ENCODE measurements at places on chromosomes 16 and 17.
A peak's percentile ranks its signal among the peaks of the same experiment; 100 is the strongest.

DNA sequence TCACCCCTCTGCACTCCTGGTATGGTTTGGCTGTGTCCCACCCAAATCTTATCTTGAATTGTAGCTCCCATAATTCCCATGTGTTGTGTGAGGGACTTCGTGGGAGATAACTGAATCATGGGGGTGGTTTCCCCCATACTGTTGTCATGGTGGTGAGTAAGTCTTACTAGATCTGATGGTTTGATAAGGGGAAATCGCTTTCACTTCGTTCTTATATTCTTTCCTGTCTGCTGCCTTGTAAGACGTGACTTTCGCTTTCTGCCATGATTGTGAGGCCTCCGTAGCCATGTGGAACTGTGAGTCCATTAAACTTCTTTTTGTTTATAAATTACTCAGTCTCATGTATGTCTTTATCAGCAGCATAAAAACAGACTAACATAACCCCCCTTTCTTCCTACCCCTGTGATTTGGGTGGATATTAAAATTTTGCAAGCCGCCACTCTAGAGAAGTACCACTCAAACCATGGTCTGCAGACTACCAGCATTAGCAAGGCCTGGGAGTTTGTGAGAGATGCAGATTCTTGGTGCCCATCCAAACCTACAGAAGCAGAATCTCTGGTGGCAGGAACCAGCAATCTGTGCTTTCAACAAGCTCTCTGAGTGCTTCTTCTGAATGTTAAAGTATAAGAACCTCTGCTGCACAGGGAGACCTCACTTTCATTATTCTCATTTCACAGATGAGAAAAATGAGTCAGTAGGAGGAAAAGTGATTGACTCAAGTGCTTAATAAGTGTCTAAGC, 999.5 kb upstream of the EEF2KMT start:
- no peak for DNase-seq

GRCh38 chr17:3921006-3921405, 4.7 kb upstream of the P2RX1 start:
- no peak for DNase-seq

DNA sequence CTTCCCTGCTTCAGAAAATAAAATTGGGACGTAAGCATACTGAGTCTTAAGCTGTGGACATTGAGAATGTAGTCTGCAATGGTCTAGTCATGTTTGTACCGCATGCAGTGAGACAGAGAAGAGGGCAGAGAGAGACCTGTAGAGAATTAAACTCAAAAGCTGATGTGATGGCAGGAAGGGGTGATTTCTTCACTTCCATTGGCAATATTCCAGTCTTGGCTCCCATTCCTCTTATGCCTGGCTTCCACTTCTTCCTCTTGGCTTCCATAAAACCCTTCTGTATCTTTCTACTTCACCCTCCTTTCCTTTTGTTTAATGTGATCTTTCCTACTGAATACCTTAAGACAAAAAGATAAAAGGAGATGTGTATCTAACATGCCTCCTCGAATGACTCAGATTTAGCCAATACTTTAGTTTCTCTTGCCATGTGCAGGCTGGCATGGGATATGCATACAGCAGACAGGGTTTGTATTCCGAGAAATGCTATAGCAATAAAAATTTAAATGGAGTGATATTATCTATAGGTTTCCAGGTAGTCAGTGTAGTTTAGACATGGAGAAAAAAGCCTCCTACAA, 423.1 kb upstream of the DYNLRB2 start:
- DNase-seq = no peak

- DNase-seq = peak; percentile 91
Observed at GRCh38 chr16:82832821-82833220, 206.1 kb downstream of the CDH13 start.

- DNase-seq = no peak
Observed at GRCh38 chr16:52203096-52203495, 343.8 kb downstream of the TOX3 start.

DNA sequence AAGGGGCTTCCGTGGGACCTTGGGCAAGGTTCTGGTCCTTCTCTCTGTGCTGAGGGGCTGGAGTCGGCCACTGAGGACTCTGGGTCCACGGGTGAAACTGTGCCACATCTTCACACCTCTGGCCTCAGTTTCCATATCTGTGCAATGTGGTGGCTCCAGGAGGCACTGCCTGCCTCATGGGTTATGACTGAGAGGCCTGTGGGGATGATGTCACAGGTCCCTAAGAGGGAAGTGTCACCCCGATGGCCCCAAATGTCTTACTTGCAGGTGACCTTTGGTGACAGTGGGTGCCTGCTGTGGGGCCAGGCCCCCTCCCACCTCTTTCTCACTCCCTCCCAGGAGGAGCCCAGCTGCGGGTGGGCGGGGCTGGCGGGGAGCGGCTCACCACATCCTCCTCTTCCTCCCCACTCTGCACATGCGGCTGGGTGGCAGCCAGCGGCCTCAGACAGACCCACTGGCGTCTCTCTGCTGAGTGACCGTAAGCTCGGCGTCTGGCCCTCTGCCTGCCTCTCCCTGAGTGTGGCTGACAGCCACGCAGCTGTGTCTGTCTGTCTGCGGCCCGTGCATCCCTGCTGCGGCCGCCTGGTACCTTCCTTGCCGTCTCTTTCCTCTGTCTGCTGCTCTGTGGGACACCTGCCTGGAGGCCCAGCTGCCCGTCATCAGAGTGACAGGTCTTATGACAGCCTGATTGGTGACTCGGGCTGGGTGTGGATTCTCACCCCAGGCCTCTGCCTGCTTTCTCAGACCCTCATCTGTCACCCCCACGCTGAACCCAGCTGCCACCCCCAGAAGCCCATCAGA, at the start of gene IL21R:
IL21R (plus strand) TSS at position 407 of the 801 bp plus-strand sequence. CDS start 27,898 bp downstream, outside the sequence.
- DNase-seq = peak; percentile 53

DNA sequence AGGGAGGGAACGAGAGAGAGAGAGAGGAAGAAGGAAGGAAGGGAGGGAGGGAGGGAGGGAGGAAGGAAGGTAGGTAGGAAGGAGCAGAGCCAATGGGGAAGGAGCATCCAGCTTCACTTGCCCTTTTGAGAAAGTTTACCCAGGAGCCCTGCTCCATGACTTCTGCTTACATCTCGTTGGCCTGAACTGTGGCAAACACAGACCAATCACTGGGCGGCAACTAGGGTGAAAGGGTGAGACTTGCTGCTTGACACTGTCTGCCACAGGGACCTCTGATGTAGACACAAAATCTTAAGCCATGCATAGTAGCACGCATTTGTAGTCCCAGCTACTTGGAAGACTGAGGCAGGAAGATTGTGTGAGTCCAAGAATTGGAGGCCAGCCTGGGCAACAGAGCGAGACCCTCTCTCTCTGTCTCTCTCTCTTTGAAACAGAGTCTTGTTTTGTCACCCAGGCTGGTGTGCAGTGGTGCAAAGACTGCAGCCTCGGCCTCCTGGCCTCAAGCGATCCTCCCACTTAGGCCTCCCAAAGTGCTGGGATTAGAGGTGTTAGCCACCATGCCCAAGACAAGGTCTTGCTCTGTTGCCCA, 19.5 kb upstream of the TUBG2 start:
- DNase-seq = no peak

GRCh38 chr17:35799942-35800341, 4.5 kb upstream of the MMP28 start:
- DNase-seq = peak; percentile 42

DNA sequence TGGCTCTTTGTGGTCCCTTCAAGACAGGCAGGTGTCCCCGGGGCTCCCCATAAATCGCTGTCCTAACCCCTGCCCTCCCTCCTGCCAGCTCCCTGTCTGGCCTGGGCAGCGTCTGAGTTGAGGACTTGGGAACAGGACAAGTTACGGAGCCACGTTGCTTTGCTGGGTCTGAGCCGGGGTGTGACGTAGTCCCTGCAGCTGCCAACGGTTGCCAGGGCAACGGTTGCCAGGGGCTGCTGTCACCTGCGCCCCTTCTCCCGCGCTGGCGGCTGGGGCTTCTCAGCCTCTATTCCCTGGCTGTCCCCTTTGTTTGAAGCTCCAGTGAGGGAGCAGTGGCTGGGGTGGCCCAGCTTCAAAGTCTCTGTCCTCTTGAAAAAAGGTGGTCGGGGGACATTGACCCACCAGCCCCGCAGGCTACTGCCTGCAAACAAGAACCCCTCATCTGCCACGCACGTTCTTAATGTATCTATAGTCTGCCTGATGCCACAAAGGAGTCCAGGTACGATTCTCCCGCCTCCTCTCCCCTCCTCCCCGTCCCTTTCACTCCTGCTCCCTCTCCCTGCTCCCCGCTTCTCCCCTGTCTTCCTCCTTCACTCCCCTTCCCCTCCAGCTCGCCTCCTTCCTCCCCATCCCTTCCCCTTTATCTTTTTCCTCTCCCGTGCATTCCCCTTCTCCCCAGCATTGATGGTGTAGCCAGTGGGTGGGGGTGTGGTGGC, 10.9 kb downstream of the ADGRG1 start:
- DNase-seq = no peak

- no peak for DNase-seq
Observed at GRCh38 chr17:22512997-22513538, 820.7 kb downstream of the KCNJ18 start.

GRCh38 chr16:88458039-88458772, 5.1 kb downstream of the ZFPM1 start:
- DNase-seq = no peak

GRCh38 chr17:69228576-69228975, at the start of gene ABCA10:
Gene ABCA10, minus strand, starts transcription at chr17:69228824. Its CDS starts 3,466 bp downstream, at chr17:69225358.
- no peak for DNase-seq

DNA sequence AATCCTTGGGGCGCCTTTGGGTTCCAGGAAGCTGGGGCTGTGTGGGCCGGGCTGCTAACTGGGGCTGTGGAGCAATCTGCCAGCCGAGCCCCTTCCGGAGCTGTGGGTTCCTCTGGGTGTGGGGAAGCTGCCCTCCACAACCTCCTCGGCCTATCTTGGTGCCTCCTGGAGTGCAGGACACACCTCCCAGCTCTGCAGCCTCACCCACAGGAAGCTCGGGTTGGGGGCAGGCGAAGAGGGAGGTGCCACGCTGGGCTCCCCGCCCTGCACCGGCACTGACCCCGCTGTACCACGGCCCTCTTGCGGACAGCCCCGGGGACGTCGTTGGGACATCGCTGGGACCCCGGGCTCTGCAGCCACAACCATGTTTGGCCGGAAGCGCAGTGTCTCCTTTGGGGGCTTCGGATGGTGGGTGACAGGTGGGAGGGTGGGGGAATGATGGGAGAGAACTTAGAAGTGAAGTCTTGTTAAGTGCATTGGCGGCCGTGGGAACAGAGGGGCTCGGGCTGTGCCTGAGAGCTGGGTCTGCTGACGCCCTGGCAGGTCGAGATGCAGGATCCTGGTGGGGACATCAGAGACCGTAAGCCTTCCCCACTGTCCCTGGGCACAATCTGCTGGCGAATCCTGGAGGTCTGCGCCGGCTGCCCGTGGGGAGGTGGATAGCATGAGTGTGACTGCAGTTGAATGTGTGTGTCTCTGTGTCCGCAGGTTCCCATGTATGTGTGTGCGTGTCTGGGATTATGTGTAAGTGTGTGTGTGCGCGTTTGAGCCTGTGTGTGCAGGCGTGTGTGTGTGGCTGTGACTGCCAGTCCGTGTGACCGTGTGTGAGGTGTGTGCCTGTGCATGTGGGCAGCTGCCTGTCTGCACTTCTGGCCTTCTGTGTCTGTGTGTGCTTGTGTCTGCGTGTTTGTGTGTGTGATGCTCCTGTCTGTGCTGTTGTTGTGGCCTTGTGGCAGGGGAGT, at the start of gene RAP1GAP2:
RAP1GAP2 (plus strand) TSS at position 275 of the 962 bp plus-strand sequence; CDS start at position 365, 90 bp downstream.
- no peak for DNase-seq

DNA sequence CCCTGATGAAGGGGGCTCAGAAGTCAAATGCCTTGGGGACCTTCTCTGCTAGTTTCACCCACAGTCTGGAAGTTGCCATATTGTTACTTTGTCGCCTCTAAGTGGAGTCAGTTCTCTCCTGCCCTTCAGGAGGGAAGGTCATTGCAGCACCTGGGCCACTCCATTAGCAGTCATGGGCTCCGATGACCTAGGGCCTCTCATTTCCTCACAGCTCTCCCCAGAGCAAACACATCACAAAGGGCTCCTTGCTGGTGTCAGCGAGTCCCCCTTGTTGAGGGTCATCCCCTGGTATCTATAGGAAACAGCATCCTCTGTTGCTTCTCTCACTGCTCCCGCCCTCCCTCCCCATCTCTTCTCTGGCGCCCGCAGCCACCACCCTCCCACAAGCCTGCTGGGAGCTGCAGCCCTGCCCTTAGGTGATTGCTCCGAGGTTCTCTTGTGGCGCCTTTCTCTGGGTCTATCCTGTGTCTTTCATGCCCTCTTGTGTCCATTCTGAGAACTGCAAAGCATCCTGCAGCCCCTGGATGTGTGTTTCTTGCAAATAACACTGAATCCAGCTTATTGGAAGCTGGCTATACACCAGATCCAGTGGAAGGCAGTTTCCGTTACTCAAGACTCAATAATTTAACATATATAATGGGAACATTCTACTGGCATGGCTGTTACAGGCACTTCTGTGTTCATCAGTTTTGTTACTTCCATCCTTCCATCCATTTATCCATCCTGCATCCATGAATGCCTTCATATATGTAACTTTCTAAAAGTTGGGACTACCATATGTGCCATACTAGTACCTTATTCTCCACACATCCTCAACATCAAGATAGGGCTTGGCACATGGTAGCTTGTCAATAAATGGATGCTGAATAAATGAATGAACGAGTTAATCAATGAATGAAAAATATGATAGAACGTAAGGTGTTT, 21.2 kb downstream of the PDILT start:
- peak; percentile 42 for DNase-seq

GRCh38 chr17:77768248-77768852, 190.2 kb upstream of the TNRC6C start:
- DNase-seq = no peak

DNA sequence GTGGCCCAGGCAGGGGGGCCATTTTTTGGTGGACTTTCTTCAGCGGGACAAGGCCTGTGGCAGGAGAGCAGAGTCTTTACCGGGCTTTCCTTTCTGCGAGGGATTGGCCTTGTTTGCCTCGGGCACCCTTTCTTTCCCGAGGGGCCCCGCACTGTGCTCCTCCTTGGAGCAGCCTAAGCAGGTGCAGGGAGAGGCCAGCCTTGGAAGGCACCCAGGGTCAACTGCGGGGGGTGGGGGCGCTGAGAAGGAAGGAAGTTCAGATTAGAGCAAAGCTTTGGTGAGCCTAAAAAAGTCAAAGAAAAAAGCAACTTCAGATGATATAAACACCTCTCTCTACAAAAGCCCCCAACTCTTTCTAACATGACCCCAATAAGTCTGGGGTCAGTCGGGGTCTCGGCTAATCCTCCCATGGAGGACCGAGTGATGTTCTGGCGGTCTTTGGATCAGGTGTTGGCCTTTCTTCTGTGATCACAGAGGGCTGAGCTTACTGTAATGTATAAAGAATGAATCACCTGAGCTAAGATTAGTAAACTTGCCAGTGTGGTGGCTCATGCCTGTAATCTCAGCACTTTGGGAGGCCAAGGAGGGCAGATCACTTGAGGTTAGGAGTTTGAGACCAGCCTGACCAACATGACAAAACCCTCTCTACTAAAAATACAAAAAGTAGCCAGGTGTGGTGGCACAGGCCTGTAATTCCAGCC, 63.0 kb downstream of the PGS1 start:
- no peak for DNase-seq

DNA sequence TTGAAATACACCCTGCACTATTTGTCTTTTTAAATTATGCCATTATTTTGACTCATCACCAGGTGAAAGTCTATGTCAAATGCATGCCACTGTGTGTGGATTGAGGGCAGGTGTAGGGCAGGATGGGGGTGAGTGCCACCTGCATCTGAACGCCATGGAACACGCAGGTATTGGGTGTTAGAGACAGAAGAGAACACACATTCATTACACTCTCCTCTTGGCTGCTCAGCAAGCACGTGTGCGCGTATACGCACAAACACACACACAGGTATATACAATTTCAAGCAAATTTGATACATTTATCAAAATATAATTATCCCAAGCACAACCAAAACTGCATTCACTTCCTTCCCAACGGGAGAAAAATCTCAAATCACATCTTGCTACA, 268.9 kb downstream of the NTN1 start:
- DNase-seq = no peak

Data from fibroblast of skin of abdomen (primary cell).